ENCODE measurements at places on chromosomes 11 and 22. TPM values are rescaled to one million over a fixed set of nuclear protein-coding genes. Genes with fewer than 3 reads are reported as not detected.

IL10RA gene
- total RNA-seq: not detected

NRIP3 gene
- total RNA-seq: 4.2 TPM

- DNase-seq: no peak
Observed at GRCh38 chr11:134764966-134765365, 352.9 kb upstream of the B3GAT1 start.

MUC2 gene
- total RNA-seq: not detected

- no peak for DNase-seq
Observed at GRCh38 chr11:73277467-73277866, 5.3 kb downstream of the P2RY6 start.

CST6 gene
- not detected for total RNA-seq

- DNase-seq: no peak
Observed at GRCh38 chr11:123410218-123410549, 19.9 kb upstream of the GRAMD1B start.

- DNase-seq: peak; percentile 55
Observed at GRCh38 chr11:11993839-11994238, 14.6 kb downstream of the DKK3 start.

ACRV1 gene
- total RNA-seq: not detected

All from H9 (cell line).